H1 (cell line): ENCODE measurements at places on chromosomes 3 and 15. TPM values are rescaled to one million over a fixed set of nuclear protein-coding genes. Genes with fewer than 3 reads are reported as not detected.

The ROBO1 gene
- 91.0 and 93.6 TPM in 2 replicates for total RNA-seq

The CLK3 gene
- 42.4 and 43.5 TPM in 2 replicates for total RNA-seq

The ALS2CL gene
- total RNA-seq, result 4.3 and 4.8 TPM in 2 replicates

The JAGN1 gene
- 26.8 and 26.9 TPM in 2 replicates for total RNA-seq

The VGLL4 gene
- total RNA-seq, result 41.9 and 45.1 TPM in 2 replicates

The CAND2 gene
- total RNA-seq, result 8.7 and 11.2 TPM in 2 replicates

The GOLGA6L4 gene
- total RNA-seq, result 3.6 and 3.7 TPM in 2 replicates

The P4HTM gene
- total RNA-seq, result 18.6 and 19.1 TPM in 2 replicates

The KCNMB3 gene
- total RNA-seq, result 1.9 and 2.0 TPM in 2 replicates

The SERPINI2 gene
- total RNA-seq, result 0.25 and 0.26 TPM in 2 replicates

The PLCL2 gene
- total RNA-seq, result 6.8 and 7.3 TPM in 2 replicates

The TM4SF18 gene
- total RNA-seq, result 2.9 and 3.3 TPM in 2 replicates

The DNAH12 gene
- total RNA-seq, result not detected in 2 replicates

The GOLGA6L10 gene
- total RNA-seq, result 3.7 and 4.0 TPM in 2 replicates

The MKRN3 gene
- not detected in 2 replicates for total RNA-seq

The ARNT2 gene
- total RNA-seq, result 13.8 and 14.6 TPM in 2 replicates

The CHRNA5 gene
- 29.3 and 31.4 TPM in 2 replicates for total RNA-seq

The APBA2 gene
- total RNA-seq, result 13.9 and 15.5 TPM in 2 replicates

The IMPG2 gene
- total RNA-seq, result 0.06 and 0.08 TPM in 2 replicates

The CAPN3 gene
- 0.75 and 0.80 TPM in 2 replicates for total RNA-seq

The UPK1B gene
- total RNA-seq, result 0.29 and 0.67 TPM in 2 replicates

The EPHA3 gene
- total RNA-seq, result 0.22 and 0.33 TPM in 2 replicates

The ANO10 gene
- total RNA-seq, result 53.2 and 53.6 TPM in 2 replicates

The P2RY14 gene
- not detected in 2 replicates for total RNA-seq
